ENCODE measurements at places on chromosomes 12 and 14. TPM values are rescaled to one million over a fixed set of nuclear protein-coding genes. Genes with fewer than 3 reads are reported as not detected.

CEP170B gene
- total RNA-seq, result 39.1 TPM

OTX2 gene
- total RNA-seq, result not detected

- no peak for DNase-seq
Observed at GRCh38 chr14:70527501-70528105, 7.2 kb downstream of the ADAM20 start.

PAPLN gene
- 4.9 TPM for total RNA-seq

TEX52 gene
- total RNA-seq, result not detected

All from ascending aorta (tissue), 2 donors.